ENCODE measurements at places on chromosomes 2 and 18.

DNA sequence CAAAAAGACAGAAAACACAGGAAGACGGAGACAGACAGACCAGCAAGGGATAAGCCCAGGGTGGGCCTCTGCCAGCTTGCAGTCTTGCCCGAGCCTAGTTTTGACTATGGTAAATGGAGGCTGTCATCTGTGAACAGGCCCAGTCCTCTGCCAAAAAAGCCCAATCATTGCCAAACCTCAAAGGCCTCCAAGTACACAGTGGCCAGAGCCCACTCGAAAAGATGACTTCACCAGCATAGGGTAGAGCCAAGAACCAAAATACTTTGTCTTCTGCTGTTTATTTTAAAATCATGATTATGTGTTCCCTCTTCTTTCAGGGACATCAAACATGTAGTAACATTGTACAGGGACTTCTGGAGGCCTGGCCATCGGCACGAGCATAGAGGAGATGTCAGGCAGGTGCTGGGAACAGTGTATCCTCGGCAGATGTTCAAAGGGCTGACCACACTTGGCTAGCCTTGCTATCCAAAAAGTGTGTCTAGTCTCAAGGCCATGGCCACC is 66.0 kb downstream of the TTC32 start:
- DNase-seq: no peak

DNA sequence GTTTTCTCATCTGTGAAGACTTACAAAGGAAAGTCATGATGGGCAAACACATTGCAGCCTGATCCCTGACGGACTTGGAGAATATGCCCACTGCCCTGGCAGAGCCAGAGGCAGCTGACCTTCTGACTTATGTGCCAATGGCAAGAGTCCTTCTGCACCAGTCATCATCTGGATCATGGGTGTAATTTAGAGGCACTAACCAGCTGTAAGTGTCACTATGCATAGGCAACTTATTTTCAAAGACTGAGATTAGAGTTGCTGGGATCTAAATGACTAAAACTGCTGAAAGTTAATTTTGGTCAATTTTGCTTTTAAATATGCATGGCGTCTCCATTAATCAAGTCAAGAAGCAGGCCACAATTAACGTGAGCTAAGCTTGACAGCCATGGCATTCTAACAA is 261.2 kb downstream of the BCL11A start:
- DNase-seq: no peak

GRCh38 chr18:50287028-50287440 is 458 bp downstream of the CXXC1 start:
- no peak for DNase-seq

DNA sequence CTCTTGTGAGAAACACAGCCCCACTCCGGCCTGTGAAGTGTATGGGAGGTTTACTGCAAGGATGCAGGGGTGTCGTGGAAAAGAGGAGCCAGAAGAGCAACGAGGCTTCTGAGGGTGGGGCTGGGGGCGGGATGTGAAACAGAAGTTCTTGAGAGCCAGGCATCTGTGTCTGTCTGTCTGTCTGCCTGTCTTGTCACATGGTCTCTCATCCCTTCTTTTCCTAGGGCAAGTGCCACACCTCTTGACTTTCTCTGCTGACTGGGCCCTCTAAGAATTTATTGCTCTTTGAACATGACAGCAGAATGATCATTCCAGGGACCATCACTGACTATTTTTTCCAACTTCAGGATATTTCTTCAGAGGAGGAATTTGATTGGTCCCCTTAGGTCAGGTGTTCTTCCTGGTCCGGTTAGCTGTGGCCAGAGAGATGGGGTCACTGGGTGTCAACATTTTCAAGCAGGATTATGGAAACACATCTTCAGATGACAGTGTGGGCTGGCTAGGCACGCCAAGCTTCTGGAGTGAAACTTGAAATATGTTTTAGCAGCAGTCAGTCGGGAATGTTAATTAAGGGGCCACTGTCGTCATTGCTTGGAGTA is 131.0 kb downstream of the FHOD3 start:
- DNase-seq: no peak

- DNase-seq: no peak
Observed at GRCh38 chr18:59323931-59324622, 5.6 kb upstream of the CPLX4 start.

Measured in 8988T (cell line).